ENCODE measurements at places on chromosomes 3 and 15.

DNA sequence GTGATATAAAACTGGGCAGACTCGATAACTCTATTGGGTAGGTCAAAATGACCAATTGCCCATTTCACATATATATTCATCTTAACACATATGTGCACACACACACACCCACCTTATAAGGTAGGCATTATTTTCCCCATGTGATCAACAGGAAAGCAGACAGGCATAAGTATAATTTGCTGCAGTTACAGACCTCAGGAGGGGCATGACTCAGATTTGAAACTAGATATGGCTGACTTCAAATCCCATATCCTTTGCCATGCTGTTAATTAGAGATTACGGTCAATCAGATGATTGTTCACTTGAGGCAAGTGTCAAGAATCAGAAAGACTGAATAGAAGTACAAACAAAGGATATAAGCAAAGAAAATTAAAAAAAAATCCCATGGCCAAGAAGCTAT is 910.6 kb downstream of the NTRK3 start:
- DNase-seq, result no peak

DNA sequence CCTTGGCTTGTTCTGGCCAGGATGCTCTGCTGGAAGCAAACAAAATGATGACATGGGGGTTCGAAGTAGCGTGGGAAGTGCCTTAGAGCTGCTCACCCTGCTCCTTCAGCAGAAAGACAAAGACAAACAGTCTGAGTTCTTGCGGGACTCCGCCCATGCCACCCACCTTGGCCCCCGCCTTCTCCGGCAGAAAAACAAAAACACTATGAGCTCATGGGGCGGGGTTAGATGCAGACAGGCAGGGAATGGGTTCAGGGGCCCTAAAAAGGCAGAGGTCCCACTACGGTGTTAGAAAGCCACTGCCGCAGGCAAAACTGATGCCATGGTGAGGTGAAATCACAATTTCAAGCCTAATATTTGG is 9.7 kb upstream of the NCKIPSD start:
- DNase-seq, result no peak

DNA sequence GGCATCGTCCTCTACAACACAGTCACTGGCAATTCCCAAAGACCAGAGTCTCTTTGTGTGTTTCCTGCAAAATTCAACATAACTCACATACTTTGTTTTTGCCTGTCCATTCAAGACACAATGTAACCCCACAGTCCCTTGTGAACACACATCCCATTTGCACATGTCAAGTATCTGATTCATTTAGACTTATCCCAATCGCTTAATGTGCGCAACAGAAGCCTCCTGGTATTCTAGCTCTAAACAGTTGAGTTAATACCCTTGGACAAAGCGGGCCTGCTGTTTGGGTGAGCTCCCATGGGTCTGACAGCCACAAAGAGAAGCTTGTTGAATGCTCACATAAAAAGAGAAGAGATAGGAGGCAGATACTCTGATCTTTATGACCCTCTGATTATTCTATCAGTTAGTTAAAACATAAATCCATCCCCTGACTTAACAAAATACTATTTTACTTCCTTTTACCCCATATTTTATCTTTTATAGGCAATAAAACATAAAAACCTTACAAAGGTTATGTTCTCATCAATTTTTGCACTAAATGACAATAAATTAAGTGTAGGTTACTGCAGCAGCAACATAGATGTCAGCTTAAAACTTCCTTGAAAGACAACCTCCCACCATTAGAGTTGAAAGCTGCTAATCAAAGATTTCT is 79.4 kb downstream of the ANXA2 start:
- DNase-seq, result no peak

GRCh38 chr15:28927043-28927442 is 41.3 kb downstream of the APBA2 start:
- DNase-seq, result no peak

GRCh38 chr3:172568701-172569100 is 45.5 kb upstream of the TNFSF10 start:
- DNase-seq, result no peak

Measured in stimulated activated CD4-positive, alpha-beta T cell treated with anti-CD3 and anti-CD28 coated beads, Interleukin-1b, Interleukin-23, amount 100 ng/mL, for 48 hours (primary cell).